ENCODE measurements at places on chromosomes 1 and 21. TPM values are rescaled to one million over a fixed set of nuclear protein-coding genes. Genes with fewer than 3 reads are reported as not detected.
A peak's percentile ranks its signal among the peaks of the same experiment; 100 is the strongest.

Gene NOS1AP
- polyA plus RNA-seq = not detected

Gene RNU1-3
- polyA plus RNA-seq = 3.0 TPM

Gene S100A7
- polyA plus RNA-seq = not detected

Gene PLA2G2D
- not detected for polyA plus RNA-seq

Gene WDTC1
- 3.7 TPM for polyA plus RNA-seq

Gene SPRR1A
- polyA plus RNA-seq = not detected

Gene IFFO2
- 5.5 TPM for polyA plus RNA-seq

Gene LZIC
- 28.0 TPM for polyA plus RNA-seq

Gene VSIG8
- polyA plus RNA-seq = not detected

Gene AZIN2
- 0.14 TPM for polyA plus RNA-seq

Gene FAAP20
- polyA plus RNA-seq = 61.4 TPM

GRCh38 chr1:227140376-227140775 lies 177.9 kb downstream of the CDC42BPA start:
- H3K27me3 ChIP-seq = no peaks in the 10 kb centered on the region
- H3K27ac ChIP-seq = no peak overlapping the region
- H3K4me3 ChIP-seq = no peak overlapping the region
- no peaks in the 10 kb centered on the region for H3K4me1 ChIP-seq

- no peaks in the 10 kb centered on the region for H3K4me1 ChIP-seq
- H3K36me3 ChIP-seq = no peaks in the 10 kb centered on the region
- no peak overlapping the region for H3K4me3 ChIP-seq
- no peak for DNase-seq
These were observed 374.9 kb upstream of the PBX1 start for GRCh38 chr1:164183854-164184635.

- H3K4me1 ChIP-seq = peaks cover 15% of the 10 kb centered on the region
- no peak overlapping the region for H3K27ac ChIP-seq
- H3K36me3 ChIP-seq = no peaks in the 10 kb centered on the region
- H3K4me3 ChIP-seq = no peak overlapping the region
- DNase-seq = no peak
These were observed 4.9 kb downstream of the NHLH1 start for GRCh38 chr1:160371756-160372155.

DNA sequence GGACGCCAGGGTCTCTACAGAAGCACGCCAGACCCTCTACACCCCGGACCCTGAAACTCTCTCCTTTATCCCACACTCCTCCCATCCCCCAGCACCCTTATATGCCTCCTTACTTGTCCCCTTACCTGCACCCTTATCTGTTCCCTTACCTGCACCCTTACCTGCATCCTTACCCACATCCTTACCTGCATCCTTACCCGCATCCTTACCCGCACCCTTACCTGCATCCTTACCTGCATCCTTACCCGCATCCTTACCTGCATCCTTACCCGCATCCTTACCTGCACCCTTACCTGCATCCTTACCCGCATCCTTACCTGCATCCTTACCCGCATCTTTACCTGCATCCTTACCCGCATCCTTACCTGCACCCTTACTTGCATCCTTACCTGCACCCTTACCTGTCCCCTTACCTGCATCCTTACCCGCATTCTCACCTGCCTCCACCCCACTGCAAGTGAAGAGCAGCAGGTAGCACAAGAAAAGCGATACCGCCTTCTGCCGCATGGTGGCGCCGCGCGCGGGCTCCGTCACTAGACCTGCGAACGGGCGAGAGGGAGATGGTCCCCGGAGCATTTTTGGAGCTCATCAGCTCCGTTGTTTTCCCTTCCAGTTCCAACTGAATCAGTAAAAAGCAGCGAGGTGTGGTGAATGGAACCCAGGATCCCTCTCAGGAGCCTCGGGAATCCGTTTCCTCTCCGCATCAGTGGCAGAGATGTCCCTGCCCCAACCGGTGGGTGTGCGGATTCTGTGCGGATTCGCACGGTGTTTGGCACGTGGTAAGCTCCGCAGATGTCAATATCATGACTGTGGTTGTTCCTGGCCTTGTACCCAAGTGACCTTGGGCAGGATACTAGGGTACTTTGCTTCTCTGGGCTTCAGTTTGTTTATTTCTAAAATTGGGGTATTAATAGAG lies 2.9 kb downstream of the IFI6 start:
- H3K4me3 ChIP-seq = peak overlapping the region; percentile 63
- H3K27ac ChIP-seq = no peak overlapping the region

DNA sequence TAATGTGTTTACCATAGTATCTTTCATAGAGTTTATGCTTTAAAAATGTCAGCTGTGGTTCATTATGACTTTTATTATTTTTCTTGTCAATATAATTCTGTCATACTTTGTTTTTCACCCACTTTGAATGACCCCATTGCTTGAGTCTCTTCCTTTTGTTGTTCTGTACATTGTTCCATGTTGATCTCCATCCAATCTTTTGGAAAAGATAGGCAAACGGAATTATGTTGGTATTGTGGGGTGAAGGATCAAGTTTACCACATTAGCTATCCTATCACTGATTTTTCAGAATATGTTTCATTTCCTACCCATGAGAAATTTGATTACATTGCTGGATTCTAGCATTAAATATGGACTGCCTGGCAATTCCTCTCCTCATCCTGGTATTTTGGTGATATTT lies 196.6 kb downstream of the NFIA start:
- no peaks in the 10 kb centered on the region for H3K27me3 ChIP-seq
- no peaks in the 10 kb centered on the region for H3K4me1 ChIP-seq
- H3K4me3 ChIP-seq = no peak overlapping the region
- no peak for DNase-seq
- no peaks in the 10 kb centered on the region for H3K36me3 ChIP-seq

DNA sequence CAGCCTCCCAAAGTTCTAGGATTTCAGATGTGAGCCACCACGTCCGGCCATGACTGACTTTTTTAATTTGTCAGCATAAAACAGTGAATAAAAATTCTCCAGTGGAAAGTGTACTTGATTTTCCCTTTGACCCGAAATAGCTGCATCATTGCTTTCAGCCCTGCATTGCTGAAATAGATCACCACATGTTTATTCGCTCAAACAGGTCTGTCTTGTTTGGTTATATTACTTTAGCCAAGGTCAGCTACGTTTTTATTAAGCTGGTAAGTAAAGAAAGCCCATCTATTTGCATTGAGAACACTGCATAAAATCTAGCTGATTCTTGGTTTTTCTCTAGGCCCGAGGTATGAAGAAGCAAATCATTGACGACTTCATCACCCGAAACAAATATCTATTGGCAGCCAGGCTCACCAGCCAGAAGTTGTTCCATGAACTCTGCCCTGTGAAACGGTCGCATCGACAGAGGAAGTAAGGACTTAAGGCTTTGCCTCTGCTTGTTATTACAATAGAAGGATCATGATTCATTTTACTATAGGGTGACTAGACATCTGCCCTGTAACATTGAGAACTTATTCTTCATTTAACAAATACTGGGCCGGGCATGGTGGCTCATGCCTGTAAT lies 25.6 kb downstream of the AGMAT start:
- H3K4me1 ChIP-seq = peaks cover 4% of the 10 kb centered on the region
- H3K36me3 ChIP-seq = no peaks in the 10 kb centered on the region
- no peak overlapping the region for H3K27ac ChIP-seq
- no peak for DNase-seq
- H3K4me3 ChIP-seq = no peak overlapping the region
- H3K27me3 ChIP-seq = no peaks in the 10 kb centered on the region

GRCh38 chr1:178310685-178311105 lies 186.1 kb downstream of the CLEC20A start:
- no peaks in the 10 kb centered on the region for H3K27me3 ChIP-seq
- DNase-seq = peak; percentile 20
- H3K27ac ChIP-seq = no peak overlapping the region
- H3K36me3 ChIP-seq = no peaks in the 10 kb centered on the region
- H3K4me1 ChIP-seq = no peaks in the 10 kb centered on the region

- H3K36me3 ChIP-seq = no peaks in the 10 kb centered on the region
- peaks cover 26% of the 10 kb centered on the region for H3K4me1 ChIP-seq
- H3K4me3 ChIP-seq = no peak overlapping the region
- H3K27me3 ChIP-seq = no peaks in the 10 kb centered on the region
These were observed 74.0 kb upstream of the HSPA13 start for GRCh38 chr21:14456911-14457310.

DNA sequence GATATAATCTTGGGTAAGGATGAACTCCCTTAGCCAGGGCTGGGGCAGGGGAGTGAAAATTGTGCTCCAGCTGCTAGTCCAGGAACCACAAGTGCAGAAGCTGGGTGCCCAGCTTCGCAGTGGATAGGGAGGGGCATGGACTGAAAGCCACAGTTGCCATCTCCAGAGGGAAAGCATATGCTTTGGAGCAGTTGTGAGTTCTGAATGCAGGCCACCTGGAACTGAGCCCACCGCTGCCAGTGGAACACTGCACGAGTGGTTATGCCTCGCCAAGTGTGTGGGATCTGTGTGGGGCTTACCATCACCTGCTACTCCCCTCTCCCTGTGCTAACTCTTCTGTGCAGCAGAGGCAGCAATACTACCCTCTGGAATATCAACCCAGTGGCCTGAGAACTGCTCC lies 158.4 kb upstream of the DPT start:
- no peak for DNase-seq
- H3K4me3 ChIP-seq = no peak overlapping the region
- H3K27me3 ChIP-seq = no peaks in the 10 kb centered on the region
- H3K4me1 ChIP-seq = no peaks in the 10 kb centered on the region
- H3K36me3 ChIP-seq = no peaks in the 10 kb centered on the region

- no peak overlapping the region for H3K27ac ChIP-seq
- no peaks in the 10 kb centered on the region for H3K36me3 ChIP-seq
- DNase-seq = no peak
- H3K27me3 ChIP-seq = no peaks in the 10 kb centered on the region
- H3K4me1 ChIP-seq = no peaks in the 10 kb centered on the region
These were observed 12.6 kb upstream of the KDF1 start for GRCh38 chr1:26972821-26973220.

- no peak overlapping the region for H3K4me3 ChIP-seq
- H3K27ac ChIP-seq = no peak overlapping the region
- H3K4me1 ChIP-seq = no peaks in the 10 kb centered on the region
- H3K27me3 ChIP-seq = no peaks in the 10 kb centered on the region
- H3K36me3 ChIP-seq = no peaks in the 10 kb centered on the region
- DNase-seq = no peak
These were observed 21.8 kb downstream of the RGS13 start for GRCh38 chr1:192657760-192658159.

DNA sequence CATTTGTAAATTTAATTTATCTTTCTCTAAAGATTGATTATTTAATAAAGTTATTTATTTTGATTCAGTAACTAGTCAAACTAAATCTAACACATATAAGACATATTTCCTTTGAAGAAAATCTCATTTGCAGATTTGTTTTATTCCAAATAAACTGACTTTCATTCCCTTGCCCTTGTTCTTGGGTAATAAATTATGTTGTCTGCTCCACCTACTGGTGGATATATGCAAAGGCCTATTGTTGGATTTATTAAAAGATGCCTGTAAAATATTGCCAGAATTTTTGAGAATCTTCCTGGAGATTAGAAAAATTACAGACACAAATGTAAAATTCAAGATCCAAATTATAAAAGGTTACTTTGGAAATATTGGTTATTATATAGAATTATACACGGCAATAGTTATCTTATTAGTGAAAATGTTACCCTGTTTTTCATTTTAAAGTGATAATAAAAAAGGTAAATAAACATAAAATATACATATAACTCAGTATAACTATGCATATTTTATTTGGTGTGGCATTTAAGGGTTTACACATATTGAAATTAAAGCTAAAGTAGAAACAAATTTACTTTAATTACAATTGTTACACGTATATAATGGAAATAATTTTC lies 116.1 kb downstream of the SPATA17 start:
- H3K4me3 ChIP-seq = no peak overlapping the region
- H3K36me3 ChIP-seq = no peaks in the 10 kb centered on the region
- H3K4me1 ChIP-seq = no peaks in the 10 kb centered on the region
- H3K27ac ChIP-seq = no peak overlapping the region

DNA sequence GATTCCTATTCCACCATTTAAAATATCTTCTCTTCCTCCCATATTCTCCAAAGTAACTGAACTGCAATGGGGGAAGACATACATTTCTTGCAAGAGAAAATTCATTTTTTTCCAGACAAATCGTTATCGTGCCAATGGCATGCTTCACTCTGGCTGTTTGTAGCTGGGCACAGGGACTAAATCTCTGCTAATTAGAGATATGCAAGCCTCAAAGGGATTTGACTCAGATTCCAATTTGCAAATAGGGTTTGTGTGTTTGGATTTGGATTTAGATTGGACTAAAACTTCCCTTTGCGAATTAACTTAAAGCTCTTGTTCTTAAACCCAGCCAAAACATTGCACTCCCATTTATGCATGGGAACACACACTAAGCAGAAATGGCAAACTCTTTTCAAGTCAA lies 276.2 kb upstream of the DUSP10 start:
- no peaks in the 10 kb centered on the region for H3K27me3 ChIP-seq
- no peak overlapping the region for H3K27ac ChIP-seq
- DNase-seq = no peak
- no peaks in the 10 kb centered on the region for H3K4me1 ChIP-seq

DNA sequence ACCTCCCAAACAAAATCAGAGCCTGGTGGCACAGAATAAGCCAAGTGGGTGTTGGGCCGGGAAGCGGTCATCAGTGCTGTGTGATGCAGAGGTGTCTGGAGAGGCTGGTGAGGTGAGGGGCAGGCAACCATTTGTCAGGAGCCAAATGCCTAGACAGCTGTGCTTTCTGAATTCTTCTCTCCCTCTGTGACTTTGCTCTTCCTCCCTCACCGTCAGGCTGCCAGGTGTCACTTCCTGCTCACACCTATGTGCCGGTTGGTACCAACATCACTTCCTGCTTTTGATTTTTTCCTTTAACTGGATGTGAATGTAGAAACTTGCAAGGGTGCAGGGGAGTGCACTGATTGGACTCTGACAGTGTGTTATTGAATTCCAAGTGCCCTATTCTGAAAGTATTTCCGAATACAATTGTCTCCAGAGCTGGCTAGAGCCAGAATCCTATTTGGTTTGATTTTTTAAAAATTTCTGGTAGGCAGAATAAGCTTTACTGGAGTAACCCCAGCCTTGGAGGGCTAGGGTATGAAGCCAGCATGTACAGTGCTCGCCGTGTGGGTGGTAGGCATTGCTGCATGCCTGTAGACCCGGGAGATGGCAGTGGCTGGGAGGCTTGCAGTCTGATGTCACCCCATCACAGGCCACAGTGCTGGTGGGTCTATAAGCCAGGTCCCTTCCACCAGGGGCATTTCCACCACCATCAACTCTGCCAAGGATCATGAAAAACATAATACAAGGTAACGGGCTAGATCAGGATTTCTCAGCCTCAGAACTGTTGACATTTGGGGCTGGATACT lies 210.9 kb downstream of the KAZN start:
- H3K27me3 ChIP-seq = no peaks in the 10 kb centered on the region
- H3K36me3 ChIP-seq = no peaks in the 10 kb centered on the region
- no peak overlapping the region for H3K4me3 ChIP-seq
- no peak overlapping the region for H3K27ac ChIP-seq
- H3K4me1 ChIP-seq = no peaks in the 10 kb centered on the region

DNA sequence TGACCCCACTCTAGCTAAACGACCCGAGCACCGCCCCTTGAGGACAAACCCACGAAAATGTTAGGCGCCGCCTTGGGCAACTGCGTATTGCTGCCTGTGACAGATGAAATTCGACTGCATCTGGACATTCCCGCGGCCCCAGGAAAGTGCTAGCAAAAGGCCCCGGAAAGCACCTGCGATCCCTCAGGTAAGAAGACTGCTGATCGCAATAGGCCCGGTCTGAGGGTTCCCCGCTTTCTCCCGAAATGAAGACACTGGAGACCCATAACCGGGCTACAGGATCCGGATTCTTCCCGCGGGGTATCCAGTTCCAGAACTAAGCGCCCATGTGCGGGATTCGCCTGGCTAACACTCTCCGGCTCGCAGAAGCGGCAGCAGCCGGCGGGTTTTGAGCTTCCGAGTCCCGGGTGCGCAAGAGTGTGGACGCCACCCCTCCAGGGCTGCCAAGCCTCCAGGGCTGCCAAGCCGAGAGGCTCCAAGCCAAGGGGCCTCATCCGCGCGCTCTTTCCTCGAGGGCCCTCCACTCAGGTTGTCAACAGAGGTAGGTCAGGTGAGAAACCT lies 157.9 kb upstream of the NBPF11 start:
- H3K27me3 ChIP-seq = no peaks in the 10 kb centered on the region
- no peak for DNase-seq
- no peaks in the 10 kb centered on the region for H3K36me3 ChIP-seq
- H3K4me3 ChIP-seq = no peak overlapping the region
